ENCODE measurements at places on chromosomes 6 and 20. TPM values are rescaled to one million over a fixed set of nuclear protein-coding genes. Genes with fewer than 3 reads are reported as not detected.

Gene TAGAP
- 5.5 TPM for total RNA-seq

Gene SYNJ2
- 6.1 TPM for total RNA-seq

Gene KIF25
- 0.38 TPM for total RNA-seq

Gene TUBB
- 272 TPM for total RNA-seq

Gene C2
- total RNA-seq: 30.6 TPM

Gene RIPOR2
- total RNA-seq: 15.7 TPM

Gene PRDM1
- 13.3 TPM for total RNA-seq

Gene PAK5
- not detected for total RNA-seq

Gene NOX3
- total RNA-seq: not detected

Gene SPAG4
- 2.5 TPM for total RNA-seq

Gene VSX1
- not detected for total RNA-seq

Gene FAM209B
- total RNA-seq: not detected

Gene SRSF12
- total RNA-seq: 3.2 TPM

Gene EYS
- 1.4 TPM for total RNA-seq

Gene REM1
- total RNA-seq: 12.3 TPM

Gene CAPN11
- 4.9 TPM for total RNA-seq

Gene SRMS
- not detected for total RNA-seq

Gene COL20A1
- total RNA-seq: not detected

Gene TSHZ2
- 35.6 TPM for total RNA-seq

Gene NR2E1
- total RNA-seq: not detected

Gene DEFB124
- total RNA-seq: 2.7 TPM

Gene GSTA1
- total RNA-seq: not detected

Gene DOK5
- 1.9 TPM for total RNA-seq

Gene MDFI
- total RNA-seq: 51.4 TPM

Gene PTCHD4
- total RNA-seq: 1.1 TPM

Gene LPA
- total RNA-seq: 0.65 TPM

Gene CALHM5
- total RNA-seq: 0.48 TPM

Gene ZSWIM1
- total RNA-seq: 9.9 TPM

Gene LY6G6D
- total RNA-seq: not detected

Gene LRFN2
- total RNA-seq: not detected

Gene ACSS2
- total RNA-seq: 93.4 TPM

Gene THEMIS
- 0.56 TPM for total RNA-seq

Gene PREX1
- 36.8 TPM for total RNA-seq

Gene GRM4
- not detected for total RNA-seq

Gene MOG
- total RNA-seq: not detected

Gene EEF1A2
- 2.1 TPM for total RNA-seq

Gene IDH3B
- total RNA-seq: 122 TPM
